Central memory CD8-positive, alpha-beta T cell (primary cell): ENCODE measurements at places on chromosomes 16 and 17.

DNA sequence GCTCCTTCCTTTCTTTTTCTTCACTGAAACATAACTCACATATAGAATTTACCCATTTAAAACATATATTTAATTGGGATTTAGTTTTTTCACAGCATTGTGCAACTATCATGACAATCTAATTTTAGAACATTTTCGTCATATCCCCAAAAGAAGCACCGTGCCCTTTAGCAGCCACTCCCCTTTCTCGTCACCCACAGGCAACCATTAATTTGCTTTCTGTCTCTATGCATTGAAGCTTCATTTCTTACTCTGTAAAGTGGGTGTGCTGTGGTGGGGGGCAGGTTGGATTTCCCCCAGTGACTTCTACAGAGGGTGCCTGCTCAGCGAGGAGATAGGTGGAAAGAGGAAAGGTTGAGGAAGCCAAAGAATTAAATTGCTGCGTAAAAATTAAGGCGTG, 35.8 kb downstream of the MRC2 start:
- no peak for DNase-seq

GRCh38 chr17:49121696-49122292, 10.8 kb upstream of the B4GALNT2 start:
- DNase-seq, result no peak

DNA sequence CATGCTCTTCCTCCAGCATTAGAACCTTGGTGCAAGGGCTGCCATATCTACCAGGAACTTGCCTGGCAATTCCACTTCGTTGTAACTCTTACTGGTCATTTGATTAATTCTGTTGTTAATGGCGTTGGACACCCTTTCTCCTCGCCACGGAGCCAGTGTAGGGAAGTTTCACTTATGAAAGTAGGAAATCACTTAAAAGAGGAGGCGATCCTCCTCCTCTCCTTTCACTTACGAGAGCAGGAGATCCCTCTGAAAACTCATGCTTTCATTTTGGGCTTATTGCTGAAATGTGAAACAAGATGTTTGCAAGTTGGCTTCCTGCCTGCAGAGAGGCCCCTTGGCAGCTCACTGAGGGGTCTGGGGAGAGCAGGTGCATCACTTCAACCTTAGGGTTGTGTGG, 226.0 kb downstream of the SNX29 start:
- no peak for DNase-seq

- no peak for DNase-seq
These were observed 6.1 kb downstream of the TMEM235 start for GRCh38 chr17:78237401-78238012.

- DNase-seq, result peak; percentile 52
These were observed 1.5 kb upstream of the CLEC10A start for GRCh38 chr17:7081341-7082062.

DNA sequence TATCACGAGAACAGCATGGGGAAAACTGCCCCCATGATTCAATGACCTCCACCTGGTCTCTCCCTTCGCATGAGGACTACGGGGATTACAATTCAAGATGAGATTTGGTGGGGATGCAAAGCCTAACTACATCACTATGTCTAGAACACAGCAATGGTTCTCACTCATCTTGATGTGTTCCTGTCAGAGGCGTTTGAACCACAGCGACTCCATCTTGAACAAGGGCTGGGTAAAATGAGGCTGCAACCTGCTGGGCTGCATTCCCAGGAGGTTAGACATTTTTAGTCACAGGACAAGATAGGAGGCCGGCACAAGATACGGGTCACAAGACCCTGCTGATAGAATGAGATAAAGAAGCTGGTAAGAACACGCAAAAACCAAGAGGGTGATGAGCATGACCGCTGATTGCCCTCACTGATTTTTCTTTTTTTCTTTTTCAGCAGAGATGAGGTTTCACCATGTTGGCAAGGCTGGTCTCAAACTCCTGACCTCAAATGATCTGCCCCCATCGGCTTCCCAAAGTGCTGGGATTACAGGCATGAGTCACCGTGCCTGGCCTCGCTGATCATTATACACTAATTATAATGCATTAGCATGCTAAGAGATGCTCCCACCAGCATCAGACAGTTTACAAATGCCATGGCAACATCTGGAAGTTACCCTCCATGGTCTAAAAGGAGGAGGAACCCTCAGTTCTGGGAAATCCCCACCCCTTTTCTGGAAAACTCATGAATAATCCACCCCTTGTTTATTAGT, 3.0 kb upstream of the PPY start:
- DNase-seq, result no peak

GRCh38 chr17:67076290-67076689, 31.9 kb downstream of the CACNG1 start:
- DNase-seq, result no peak

GRCh38 chr16:81945665-81946064, 65.6 kb downstream of the SDR42E1 start:
- DNase-seq, result no peak

GRCh38 chr17:17713839-17714238, 32.6 kb downstream of the RAI1 start:
- DNase-seq, result no peak

DNA sequence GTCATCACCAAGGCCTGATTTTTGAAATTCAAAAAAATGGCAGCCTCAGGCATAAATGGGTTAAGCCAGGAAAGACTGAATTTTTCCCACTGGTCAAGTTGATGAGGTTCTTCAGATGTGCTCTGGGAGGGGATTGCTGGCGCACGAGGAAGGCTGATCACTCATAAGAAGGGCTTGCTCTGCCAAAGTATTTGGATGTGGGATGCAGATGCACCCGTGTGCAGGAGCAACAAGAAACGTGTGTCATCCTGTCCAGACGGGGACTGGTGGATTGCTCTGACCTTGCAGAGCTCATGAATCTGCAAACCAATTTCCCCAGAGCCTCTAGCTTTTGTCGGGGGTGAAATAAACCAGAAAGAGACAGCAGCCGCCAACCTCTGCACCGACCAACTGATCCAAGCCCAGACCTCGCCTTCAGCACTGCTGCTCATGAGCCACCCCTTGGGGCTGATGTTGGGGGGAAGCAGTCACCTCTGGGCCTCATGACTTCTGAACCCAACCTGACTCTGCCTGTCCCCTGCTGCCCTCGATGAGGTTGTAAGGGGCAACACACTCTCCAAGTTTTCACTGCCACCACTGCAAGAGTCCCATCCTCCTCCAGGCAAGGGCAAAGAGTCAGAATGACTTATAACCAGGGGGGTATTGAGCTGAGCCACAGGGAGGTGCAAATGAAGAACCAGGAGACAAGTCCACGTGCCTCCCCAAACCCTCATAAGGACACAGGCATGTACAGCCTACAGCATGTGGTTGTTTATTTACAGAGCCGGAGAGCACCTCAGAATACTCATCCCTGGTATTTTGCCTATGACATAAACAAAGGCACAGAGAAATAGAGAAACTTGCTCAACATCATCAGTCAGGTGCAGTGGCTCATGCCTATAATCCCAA, 452.0 kb downstream of the SOX9 start:
- no peak for DNase-seq

DNA sequence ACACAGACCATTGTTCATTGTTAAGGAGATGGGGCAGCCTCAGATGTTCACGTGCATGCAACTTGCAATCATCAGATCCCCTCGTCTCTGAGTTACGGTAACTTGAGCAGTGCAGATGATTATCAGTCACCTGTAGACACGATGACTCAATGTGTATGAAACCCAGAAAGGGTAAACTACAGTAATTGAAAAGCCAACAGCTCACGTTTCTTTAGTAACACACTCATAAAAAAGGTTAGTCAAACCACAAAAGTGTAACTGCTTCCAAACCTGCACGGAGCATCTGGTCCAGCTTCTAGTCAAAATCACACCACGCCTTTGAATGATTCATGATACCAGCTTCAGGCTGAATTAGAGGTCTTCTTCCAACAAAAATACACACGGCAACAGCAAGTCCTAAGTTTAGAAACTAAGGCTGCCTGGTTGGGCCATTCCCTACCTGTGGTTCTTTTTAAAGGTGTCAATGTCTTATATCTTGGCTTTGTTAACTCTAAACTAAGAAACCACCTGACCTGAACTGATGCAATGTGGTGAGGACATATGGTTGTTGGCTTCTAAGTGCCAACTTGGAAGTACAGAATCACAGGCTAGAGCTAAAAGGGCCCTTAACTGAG, 32.3 kb downstream of the GRB7 start:
- peak; percentile 56 for DNase-seq

DNA sequence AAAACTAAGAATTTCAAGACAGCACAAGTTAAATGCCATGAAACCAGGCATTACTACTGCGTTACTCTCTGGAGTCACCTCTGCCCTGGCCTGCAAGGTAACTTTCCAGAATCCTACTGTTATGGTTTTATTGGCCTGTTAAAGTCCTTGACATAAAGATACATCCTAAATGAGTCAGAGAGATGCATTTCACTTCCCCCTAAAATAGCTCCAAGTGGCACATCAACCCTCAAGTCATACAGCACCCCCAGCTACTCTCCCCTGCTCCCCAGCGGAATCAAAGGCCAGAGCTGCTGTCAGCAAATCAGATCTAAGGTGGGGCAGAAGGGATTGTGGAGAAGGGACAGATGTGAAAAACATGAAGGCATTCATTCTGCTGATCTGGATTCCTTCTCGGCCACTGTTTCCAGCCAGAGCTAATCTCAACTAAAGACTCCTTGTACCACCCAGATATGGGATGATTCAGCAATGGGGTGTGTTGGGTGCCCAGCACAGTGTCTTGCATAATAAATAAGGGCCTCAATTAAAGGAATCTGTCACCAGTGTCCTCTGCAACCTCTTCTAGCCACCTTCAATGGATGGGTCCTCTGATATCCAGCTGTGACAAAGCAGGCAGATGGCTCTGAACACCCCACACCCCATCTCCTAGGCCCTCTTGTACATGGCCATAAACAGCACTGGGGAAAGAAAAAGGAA, 8.5 kb upstream of the CCL1 start:
- DNase-seq, result no peak

- DNase-seq, result no peak
These were observed 64.5 kb upstream of the CIBAR2 start for GRCh38 chr16:85176541-85177447.
